ENCODE measurements at places on chromosomes 5 and 9.
A peak's percentile ranks its signal among the peaks of the same experiment; 100 is the strongest.

- DNase-seq: no peak
Observed at GRCh38 chr9:16029046-16029615, 476.3 kb downstream of the CCDC171 start.

- no peak for DNase-seq
Observed at GRCh38 chr9:107292821-107293542, 9.9 kb downstream of the RAD23B start.

GRCh38 chr5:84637662-84638375 is 253.1 kb upstream of the EDIL3 start:
- DNase-seq: no peak

- no peak for DNase-seq
Observed at GRCh38 chr5:643811-644271, 31.7 kb downstream of the CEP72 start.

- DNase-seq: no peak
Observed at GRCh38 chr9:110092792-110093191, 115.2 kb downstream of the C9orf152 start.

DNA sequence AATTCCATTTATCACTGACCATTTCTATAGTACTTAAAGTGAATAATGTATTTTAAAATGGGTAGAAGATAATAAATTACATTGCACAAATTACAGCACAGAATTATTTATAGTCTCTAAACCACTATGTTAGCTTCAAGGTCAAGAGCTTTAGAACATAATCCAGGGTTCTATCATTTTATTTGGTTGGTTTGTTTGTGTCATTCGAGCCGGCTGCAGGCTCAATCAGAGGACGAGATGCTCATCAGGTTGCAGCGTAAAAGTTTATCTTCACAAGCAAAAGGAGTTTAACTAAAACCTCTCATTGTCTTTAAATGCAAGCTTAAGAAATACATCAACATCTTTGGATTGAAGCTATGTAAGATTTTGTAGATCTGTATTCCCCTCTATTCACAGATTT is 523.8 kb downstream of the EFNA5 start:
- DNase-seq: no peak

DNA sequence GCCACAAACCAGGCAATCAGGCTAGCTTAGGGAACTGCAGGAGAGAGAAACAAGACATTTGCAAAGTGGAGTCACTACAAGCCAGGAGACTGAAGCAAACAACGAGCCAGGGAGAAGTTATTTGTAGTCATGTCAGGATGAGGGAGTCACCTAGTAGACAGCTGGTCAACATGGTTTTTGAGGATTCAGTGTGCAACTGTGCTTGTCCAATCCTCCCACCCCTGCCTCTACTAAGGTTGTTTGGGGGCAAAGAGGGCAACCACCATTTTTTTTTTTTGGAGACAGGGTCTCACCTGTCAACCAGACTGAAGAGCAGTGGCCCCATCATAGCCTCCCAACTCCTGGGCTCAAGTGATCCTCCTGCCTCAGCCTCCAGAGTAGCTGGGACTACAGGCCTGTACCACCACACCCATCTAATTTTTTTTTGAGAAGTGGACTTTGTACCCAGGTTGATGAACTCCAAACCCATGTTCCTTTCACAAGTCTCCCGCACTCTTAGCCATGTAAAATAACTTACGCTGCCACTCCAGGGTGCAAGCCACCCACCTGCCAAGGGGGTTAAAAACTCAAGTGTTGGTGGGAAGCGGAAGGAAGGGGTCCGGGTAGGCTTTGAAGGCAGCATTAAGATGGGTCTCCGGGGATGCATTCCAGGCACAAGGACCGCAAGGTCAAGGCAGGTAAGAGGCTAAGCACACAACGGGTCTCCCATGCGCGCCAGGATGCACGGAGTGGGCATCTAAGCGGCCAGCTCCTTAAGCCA is 995 bp downstream of the RPL35 start:
- DNase-seq: no peak

- DNase-seq: no peak
Observed at GRCh38 chr9:133839822-133840329, 101.7 kb upstream of the SARDH start.

GRCh38 chr5:139658501-139658927 is 10.4 kb downstream of the CXXC5 start:
- DNase-seq: no peak

- DNase-seq: no peak
Observed at GRCh38 chr9:76414661-76415060, 20.4 kb upstream of the RFK start.

- DNase-seq: no peak
Observed at GRCh38 chr9:133436681-133437080, 14.5 kb downstream of the ADAMTS13 start.

DNA sequence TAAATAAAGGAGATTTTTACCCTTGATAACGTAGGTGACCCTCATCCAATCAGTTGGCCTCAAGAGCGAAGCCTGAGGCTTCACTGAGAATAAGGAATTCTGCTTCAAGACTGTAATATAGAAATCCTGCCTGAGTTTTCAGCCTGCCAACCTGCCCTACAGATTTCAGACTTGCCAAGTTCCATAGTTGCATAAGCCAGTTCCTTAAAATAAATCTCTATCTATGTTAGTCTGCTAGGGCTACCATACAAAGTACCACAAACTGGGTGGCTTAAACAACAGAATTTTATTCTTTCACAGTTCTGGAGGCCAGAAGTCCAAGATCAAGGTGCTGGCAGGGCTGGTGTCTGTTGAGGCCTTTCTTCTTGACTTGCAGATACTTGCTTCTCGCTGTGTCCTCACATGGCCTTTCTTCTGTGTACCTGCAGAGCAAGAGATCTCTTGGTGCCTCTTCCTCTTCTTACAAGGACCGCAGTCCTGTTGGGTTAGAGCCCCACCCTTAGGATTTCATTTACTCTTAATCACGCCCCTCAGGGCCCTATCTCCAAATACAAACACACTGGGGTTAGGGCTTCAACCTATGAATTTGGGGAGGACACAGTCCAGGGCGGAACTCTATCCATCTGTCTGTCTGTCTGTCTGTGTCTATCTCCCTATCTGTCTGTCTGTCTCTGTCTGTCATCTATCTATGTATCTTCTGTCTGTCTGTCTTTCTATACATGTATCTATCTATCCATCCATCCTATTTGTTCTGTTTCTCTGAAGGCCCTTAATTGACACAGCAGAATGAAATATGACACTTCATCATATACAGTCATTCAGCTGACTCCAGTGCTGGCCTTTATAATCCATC is 17.0 kb upstream of the CMBL start:
- no peak for DNase-seq

DNA sequence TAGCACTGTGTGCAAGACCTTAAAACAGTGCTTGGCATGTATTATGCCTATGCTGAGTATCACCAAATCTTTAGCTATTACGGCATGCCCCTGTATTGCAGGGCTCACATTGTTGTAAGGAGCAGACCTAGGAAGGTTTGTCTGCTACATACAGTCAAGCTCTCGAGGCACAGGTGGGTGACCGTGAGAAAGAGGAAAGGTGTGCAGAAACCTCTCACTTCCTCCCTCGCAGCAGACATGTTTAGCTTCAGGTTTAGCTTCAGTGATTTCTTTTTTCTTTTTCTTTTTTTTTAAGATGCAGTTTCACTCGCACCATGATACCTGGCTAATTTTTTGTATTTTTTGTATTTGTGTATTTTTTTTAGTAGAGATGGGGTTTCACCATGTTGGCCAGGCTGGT is 275.8 kb upstream of the RIOK2 start:
- no peak for DNase-seq

DNA sequence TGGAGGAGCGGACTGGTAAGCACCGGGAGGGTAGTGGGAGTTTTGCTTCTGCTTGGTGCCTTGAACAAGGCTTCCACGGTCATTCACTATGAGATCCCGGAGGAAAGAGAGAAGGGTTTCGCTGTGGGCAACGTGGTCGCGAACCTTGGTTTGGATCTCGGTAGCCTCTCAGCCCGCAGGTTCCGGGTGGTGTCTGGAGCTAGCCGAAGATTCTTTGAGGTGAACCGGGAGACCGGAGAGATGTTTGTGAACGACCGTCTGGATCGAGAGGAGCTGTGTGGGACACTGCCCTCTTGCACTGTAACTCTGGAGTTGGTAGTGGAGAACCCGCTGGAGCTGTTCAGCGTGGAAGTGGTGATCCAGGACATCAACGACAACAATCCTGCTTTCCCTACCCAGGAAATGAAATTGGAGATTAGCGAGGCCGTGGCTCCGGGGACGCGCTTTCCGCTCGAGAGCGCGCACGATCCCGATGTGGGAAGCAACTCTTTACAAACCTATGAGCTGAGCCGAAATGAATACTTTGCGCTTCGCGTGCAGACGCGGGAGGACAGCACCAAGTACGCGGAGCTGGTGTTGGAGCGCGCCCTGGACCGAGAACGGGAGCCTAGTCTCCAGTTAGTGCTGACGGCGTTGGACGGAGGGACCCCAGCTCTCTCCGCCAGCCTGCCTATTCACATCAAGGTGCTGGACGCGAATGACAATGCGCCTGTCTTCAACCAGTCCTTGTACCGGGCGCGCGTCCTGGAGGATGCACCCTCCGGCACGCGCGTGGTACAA is 556 bp downstream of the PCDHGC3 start:
- DNase-seq: no peak

DNA sequence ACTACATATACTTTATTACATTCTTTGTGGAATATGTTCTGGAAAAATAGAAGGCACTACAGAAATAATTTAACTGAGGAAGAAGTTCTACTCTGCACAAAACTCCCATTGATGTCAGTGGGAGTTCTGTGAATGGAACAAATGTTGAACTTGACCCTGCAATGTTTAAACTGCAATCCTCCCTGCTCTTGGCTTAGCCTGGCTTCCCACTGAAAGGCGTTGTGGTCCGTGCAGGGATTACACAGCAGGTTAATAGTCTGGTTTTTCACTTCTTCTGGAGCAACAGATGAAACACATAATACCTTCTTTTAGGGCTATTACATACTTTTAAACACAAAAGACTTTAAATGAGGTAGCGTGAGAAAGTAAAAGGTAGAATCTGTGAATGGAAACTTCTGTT is 12.9 kb upstream of the ERBIN start:
- DNase-seq: no peak

- DNase-seq: no peak
Observed at GRCh38 chr9:12695474-12695873, 2.3 kb downstream of the TYRP1 start.

GRCh38 chr5:151663617-151664293 is 23.0 kb downstream of the SPARC start:
- DNase-seq: no peak

DNA sequence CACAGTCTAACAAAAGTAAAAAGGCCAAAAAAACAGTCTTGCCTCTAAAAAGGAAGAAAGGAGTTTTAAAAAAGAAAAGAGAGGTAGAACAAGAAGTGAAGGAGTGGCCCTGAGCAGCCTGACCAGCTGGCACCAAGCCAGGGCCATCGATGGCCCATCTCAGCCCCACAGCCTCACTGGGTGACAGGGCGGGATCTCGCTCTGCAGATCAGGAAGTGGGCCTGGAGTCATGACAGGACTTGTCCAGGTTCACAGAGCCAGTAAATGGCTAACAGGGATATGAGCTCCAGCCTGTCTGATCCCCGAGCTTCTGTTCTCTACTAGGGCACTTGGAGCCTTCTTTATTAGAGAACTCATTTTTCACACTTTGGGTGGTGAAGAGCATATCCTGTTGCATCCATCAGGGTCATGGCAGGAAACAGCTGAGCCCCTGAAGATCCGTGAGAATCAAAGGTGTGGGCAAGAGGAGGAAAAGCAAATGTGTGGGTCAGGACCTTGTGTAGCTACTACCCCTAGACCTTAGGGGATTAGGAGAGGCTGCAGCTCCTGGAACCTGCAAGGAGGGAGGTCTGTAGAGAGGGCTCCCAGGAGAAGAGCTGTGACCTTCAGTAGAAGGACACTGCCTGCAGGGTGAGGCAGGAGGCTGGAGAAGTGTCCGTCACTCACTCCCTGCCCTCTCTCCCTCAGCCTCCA is 299.0 kb upstream of the MSX2 start:
- no peak for DNase-seq

DNA sequence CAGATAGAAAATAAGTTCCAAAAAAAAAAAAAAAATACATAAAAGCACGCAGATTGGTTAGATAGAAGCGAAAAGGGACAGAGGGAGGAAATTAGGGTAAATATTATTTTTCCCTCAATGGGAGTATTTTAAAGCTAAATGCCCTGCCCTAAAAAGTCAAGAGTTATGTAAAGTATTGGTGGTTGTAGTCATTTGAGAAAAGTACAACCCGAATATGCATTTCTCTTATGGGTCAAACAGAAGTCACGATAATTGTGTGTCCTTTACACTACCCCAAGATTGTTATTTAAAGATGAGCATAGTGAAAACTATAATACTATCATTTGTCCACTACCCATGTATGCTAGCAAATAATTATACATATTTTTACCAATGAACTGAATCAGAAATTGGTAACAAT is 368.7 kb downstream of the NDUFS4 start:
- no peak for DNase-seq

GRCh38 chr5:45741110-45741509 is 44.9 kb upstream of the HCN1 start:
- no peak for DNase-seq

- DNase-seq: no peak
Observed at GRCh38 chr9:91038483-91039124, 237.0 kb downstream of the SYK start.

- DNase-seq: no peak
Observed at GRCh38 chr9:17520268-17521064, 58.4 kb upstream of the SH3GL2 start.

DNA sequence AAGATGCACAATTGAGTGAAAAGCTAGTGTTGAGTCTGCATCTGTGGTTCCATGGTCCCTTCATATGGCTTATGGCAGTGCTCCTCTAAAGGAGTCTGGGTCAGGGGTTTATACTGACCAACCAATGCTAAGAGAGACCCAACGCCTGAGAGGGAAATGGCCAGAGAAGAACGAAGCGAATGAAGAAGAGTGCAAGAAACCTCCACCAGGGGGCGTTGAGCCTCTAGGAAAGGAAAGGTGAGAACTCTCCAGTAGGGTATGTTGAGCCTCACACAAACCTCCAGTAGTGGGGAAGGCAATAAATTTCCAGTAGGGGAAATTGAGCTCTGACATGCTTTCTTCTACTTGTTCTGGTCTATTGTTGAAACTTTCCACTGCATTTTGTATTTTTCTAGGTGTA is 470.6 kb downstream of the PRDM9 start:
- DNase-seq: no peak

DNA sequence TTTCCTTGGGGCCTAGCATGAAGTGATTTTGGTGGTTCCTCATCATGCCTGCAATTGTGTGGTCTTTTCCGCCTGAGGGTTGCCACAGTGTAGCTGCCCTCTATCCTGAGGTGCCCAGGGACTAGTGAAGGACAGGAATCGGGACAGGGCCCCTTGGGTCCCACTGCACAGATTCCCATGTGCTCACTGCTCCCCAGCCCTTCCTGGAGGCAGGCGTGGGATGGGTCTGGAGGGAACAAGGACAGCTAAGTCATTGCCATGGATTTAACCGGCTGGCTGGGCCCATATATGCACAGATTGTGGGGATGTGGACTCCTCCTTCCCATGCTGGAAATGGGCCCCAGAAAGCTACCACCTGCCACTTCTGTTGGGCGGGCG is 122.3 kb upstream of the PITX1 start:
- no peak for DNase-seq

- DNase-seq: no peak
Observed at GRCh38 chr5:165334201-165334600, 1828.8 kb downstream of the MAT2B start.

- peak; percentile 8 for DNase-seq
Observed at GRCh38 chr9:132694144-132694543, 23.9 kb downstream of the GTF3C4 start.
